ENCODE measurements at places on chromosomes 6 and 20. TPM values are rescaled to one million over a fixed set of nuclear protein-coding genes. Genes with fewer than 3 reads are reported as not detected.

Gene C20orf96
- 0.98 TPM for total RNA-seq

Gene ZNF512B
- total RNA-seq: 7.9 TPM

Gene GJA1
- 251 TPM for total RNA-seq

Gene RAB32
- 20.8 TPM for total RNA-seq

Gene PRR18
- not detected for total RNA-seq

Gene AURKA
- 29.1 TPM for total RNA-seq

Gene TPX2
- 6.2 TPM for total RNA-seq

Gene KIF25
- total RNA-seq: not detected

Gene SIM1
- under 0.01 TPM for total RNA-seq

Gene ZBTB46
- 1.1 TPM for total RNA-seq

Gene GATA5
- total RNA-seq: not detected

Gene TRIM40
- total RNA-seq: not detected

Gene PXDC1
- 39.4 TPM for total RNA-seq

Gene THEMIS
- total RNA-seq: under 0.01 TPM

Gene DAAM2
- total RNA-seq: 3.4 TPM

Gene MRPL18
- 70.6 TPM for total RNA-seq

Gene AGPAT4
- 11.6 TPM for total RNA-seq

Gene RBBP8NL
- total RNA-seq: not detected

Gene C4A
- total RNA-seq: 33.5 TPM

Gene VSX1
- total RNA-seq: not detected

Gene TPBG
- 101 TPM for total RNA-seq

Gene GABRR1
- total RNA-seq: not detected

Measured in fibroblast of the aortic adventitia (primary cell).